ENCODE measurements at places on chromosomes 6 and 20. TPM values are rescaled to one million over a fixed set of nuclear protein-coding genes. Genes with fewer than 3 reads are reported as not detected.
A peak's percentile ranks its signal among the peaks of the same experiment; 100 is the strongest.

Gene SPDEF
- total RNA-seq = not detected

Gene GPLD1
- 0.97 TPM for total RNA-seq

Gene SMIM8
- total RNA-seq = 2.0 TPM

GRCh38 chr20:9363673-9364072 lies 150.7 kb upstream of the LAMP5 start:
- no peak overlapping the region for H3K27ac ChIP-seq
- no peak overlapping the region for H3K4me3 ChIP-seq
- H3K36me3 ChIP-seq = no peaks in the 10 kb centered on the region

DNA sequence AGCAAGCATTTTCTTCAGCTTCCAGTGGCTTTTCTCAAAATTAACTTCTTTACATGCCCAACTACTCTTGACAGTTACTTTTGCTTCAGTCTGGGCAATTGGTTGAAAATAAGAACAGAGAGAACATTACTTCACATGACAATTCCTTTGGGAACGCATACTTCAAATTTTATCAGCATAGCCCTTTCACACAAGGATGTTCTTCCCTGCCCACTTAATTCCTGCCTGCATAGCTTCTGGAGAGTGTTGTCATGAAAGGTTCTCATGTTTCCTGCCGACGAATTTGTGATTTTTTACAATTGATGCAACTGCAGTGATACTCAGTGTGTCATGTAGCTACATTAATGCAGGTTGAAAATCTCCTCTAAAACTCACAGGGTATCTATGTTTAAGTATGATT lies 22.0 kb upstream of the SNRNP48 start:
- no peaks in the 10 kb centered on the region for H3K27me3 ChIP-seq
- peak overlapping the region; percentile 78 for H3K27ac ChIP-seq
- peaks cover 77% of the 10 kb centered on the region for H3K36me3 ChIP-seq
- H3K4me3 ChIP-seq = no peak overlapping the region
- peaks cover 39% of the 10 kb centered on the region for H3K4me1 ChIP-seq

GRCh38 chr6:53979468-53980067 lies 131.7 kb upstream of the MLIP start:
- H3K36me3 ChIP-seq = no peaks in the 10 kb centered on the region
- no peaks in the 10 kb centered on the region for H3K27me3 ChIP-seq
- H3K4me1 ChIP-seq = peaks cover 26% of the 10 kb centered on the region
- peak; percentile 58 for DNase-seq
- H3K4me3 ChIP-seq = no peak overlapping the region

DNA sequence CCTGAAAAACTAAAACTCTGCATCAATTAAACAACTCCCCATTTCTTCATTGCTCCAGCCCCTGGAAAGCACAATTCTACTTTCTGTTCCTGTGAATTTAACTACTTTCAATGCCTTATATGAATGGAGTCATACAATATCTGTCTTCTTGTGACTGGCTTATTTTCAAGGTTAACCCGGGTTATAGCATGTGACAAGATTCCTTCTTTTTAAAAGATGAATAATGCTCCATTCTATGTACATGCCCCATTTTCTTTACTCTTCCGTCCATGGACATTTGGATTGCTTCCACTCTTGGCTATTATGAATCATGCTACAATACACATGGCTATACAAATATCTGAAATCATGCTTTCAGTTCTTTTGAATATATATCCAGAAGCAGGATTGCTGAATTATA lies 334.9 kb upstream of the ID4 start:
- no peaks in the 10 kb centered on the region for H3K36me3 ChIP-seq
- DNase-seq = no peak
- H3K4me1 ChIP-seq = no peaks in the 10 kb centered on the region

DNA sequence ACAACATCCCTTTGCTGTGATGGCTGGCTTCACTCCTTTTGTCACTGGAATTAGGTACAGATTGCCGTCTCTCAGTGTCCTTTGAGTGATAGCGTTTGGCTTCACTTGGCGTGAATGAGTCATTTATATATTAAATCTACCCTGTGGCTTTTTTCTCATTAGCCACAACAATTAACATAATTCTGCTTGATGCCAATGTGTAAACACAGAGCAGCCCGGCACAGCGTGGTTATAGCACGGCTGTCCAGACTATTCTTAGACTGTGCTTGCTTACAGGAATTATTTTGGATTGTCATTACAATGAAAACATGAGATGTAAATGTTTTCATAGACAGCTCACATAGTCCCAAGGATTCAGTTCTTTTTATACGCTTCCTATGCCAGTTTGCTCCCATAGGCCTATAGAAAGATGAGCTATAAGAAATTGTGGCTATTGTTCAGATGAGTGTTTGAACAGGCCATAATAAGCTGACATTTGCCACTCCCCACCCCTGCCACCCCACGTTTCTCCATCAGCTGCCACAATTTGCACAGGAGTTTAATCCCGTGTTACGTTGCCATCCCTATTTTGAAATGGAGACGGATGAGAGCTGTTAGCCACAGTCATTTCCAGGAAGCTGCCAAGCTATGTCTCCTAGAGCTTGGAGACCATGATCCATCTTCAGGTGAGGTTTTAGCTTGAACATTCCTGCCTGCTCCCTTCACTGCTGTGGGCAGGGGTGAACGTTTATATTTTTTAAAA lies 65.9 kb downstream of the PPP1R14C start:
- H3K27me3 ChIP-seq = no peaks in the 10 kb centered on the region
- H3K27ac ChIP-seq = no peak overlapping the region
- H3K36me3 ChIP-seq = no peaks in the 10 kb centered on the region
- peaks cover 18% of the 10 kb centered on the region for H3K4me1 ChIP-seq
- no peak overlapping the region for H3K4me3 ChIP-seq
- peak; percentile 34 for DNase-seq

GRCh38 chr20:38751360-38751976 lies 3.2 kb downstream of the ACTR5 start:
- H3K4me1 ChIP-seq = peaks cover 6% of the 10 kb centered on the region
- H3K27me3 ChIP-seq = no peaks in the 10 kb centered on the region
- DNase-seq = peak; percentile 64
- H3K36me3 ChIP-seq = peaks cover 20% of the 10 kb centered on the region
- H3K4me3 ChIP-seq = no peak overlapping the region
- no peak overlapping the region for H3K27ac ChIP-seq

DNA sequence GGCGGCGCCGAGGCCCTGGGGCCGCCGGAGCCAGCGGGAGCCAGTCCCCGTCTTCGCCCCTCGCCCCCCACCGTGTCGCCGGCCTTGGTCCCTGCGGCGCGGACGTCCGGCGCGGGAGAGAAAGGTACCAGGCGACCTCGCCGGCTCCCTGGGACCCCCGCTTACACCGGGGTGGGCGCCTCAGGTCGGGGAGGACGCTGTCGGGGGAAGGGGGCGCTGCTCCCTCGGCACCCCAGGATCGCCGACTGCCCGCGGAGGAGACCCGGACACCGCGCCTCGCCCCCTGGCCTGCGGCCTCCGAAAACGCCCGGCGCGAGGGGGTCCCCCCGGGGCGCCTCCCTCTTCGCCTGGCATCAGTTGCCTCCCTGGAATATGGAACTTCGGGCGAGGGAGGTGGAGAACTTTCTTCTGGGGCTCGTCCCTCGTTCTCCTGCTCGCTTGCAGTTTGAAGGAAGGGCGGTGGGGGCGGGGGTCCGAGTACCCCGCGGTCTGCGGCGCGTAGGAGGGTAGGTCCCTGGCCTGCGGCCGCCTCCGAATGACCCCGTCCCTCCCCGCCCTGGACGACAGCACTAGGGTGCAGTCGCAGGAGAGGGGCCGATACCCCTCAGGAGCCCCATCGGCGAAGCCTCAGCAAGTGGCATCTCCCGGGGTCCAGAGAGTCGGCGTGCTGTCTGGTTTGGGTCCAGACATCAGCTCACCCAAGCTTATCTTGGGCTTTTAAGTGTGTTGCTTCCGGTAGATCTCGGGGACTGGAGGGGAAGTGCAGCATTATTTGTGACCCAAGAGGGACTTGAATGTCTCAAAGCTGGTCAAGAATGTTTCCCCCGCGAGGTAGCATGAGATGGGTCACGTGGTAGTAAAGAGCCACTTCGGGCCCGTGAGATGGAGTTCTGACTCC lies 549 bp downstream of the ANKRD6 start:
- H3K4me3 ChIP-seq = peak overlapping the region; percentile 66
- DNase-seq = peak; percentile 20
- no peaks in the 10 kb centered on the region for H3K36me3 ChIP-seq
- H3K27me3 ChIP-seq = peaks cover 36% of the 10 kb centered on the region

GRCh38 chr6:71258078-71258866 lies 30.3 kb upstream of the OGFRL1 start:
- no peaks in the 10 kb centered on the region for H3K36me3 ChIP-seq
- no peak overlapping the region for H3K4me3 ChIP-seq
- H3K4me1 ChIP-seq = no peaks in the 10 kb centered on the region
- peak; percentile 64 for DNase-seq
- no peaks in the 10 kb centered on the region for H3K27me3 ChIP-seq

- H3K27me3 ChIP-seq = no peaks in the 10 kb centered on the region
- H3K4me1 ChIP-seq = peaks cover 30% of the 10 kb centered on the region
- DNase-seq = no peak
- no peak overlapping the region for H3K4me3 ChIP-seq
- no peaks in the 10 kb centered on the region for H3K36me3 ChIP-seq
Measured at GRCh38 chr6:136783495-136784270, 8.6 kb downstream of the MAP3K5 start.

DNA sequence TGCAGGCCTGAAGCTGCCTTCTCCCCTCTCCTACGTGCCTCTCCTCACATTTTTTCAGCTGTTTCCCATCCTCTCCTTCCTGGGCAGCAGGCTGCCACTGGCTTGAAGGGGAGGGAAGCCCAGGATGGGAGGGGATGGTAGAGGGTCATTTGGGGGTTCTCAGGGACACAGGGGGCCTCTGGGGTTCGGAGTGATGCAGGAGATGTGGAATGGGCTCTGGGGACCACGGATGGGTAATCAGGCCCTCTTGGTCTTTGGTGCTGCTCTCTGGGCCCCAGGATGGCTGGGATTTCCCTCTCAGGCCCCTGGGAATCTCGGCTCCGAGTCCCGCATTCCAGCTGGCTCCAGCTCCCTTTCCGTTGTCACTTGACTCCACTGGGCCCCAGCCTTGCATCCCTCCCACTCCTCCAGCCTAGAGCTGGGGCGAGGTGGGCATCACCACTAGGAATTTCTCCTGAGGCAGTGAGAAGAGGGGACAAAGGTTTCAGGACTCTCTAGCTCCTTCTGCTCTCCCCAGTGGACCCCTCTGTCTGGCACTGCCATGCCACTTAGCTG lies 2.0 kb upstream of the DDR1 start:
- no peaks in the 10 kb centered on the region for H3K27me3 ChIP-seq
- no peak overlapping the region for H3K27ac ChIP-seq
- H3K36me3 ChIP-seq = no peaks in the 10 kb centered on the region
- peaks cover 21% of the 10 kb centered on the region for H3K4me1 ChIP-seq
- no peak overlapping the region for H3K4me3 ChIP-seq

DNA sequence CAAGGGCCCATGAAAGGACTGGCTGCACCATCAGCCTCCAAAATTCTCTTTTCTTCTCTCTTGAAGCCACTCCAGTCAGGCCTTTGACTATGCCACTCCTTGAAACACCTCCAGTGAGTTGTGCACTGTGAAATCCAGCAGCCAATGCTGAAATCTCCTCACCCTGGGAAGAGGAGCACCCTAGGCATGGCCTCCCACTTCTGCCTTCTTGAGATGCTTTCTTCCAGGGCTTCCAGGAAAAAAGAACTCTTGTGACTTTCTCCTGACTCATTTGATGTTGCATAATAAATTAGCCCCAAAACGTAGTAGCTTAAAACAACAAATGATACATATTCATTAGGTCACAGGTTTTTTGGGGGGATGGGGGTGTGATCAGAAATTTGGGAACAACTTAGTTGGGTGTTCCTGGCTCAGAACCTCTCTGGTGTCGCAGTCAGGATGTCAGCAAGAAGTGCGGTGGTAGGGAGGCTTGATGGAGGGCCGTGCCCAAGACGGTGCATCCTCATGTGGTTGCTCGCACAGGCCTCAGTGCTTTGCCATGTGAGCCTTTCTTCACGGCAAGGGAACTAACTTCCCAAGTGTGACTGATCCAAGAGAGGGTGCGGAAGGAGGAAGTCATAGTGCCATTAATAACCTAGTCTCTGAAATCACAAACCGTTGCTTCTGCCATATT lies 12.1 kb downstream of the NCR2 start:
- H3K36me3 ChIP-seq = no peaks in the 10 kb centered on the region
- no peak overlapping the region for H3K4me3 ChIP-seq
- DNase-seq = peak; percentile 25
- H3K27me3 ChIP-seq = peaks cover 22% of the 10 kb centered on the region
- H3K27ac ChIP-seq = no peak overlapping the region

DNA sequence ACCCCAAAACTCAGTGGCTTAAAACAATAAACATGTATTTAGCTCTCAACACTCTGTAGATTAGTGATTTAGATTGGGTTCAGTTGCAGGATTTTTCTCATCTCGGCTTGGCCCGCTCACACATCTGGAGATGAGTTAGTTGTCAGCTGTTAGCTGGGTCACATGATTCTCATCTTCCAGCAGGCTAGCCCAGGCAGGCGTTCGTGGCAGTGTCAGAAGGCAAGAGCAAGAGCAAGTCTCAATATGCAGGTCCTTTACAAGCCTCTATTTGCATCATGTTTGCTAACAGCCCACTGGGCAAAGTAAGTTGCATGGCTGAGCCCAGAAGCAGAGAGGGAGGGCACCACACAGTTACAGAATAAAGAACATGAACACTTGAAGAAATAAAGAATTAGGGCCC lies 83.6 kb upstream of the MYLIP start:
- DNase-seq = no peak
- H3K36me3 ChIP-seq = no peaks in the 10 kb centered on the region
- no peak overlapping the region for H3K27ac ChIP-seq
- no peaks in the 10 kb centered on the region for H3K4me1 ChIP-seq
- peaks cover 4% of the 10 kb centered on the region for H3K27me3 ChIP-seq
- no peak overlapping the region for H3K4me3 ChIP-seq

- no peaks in the 10 kb centered on the region for H3K36me3 ChIP-seq
- H3K4me3 ChIP-seq = no peak overlapping the region
- H3K27ac ChIP-seq = no peak overlapping the region
- no peaks in the 10 kb centered on the region for H3K4me1 ChIP-seq
- no peaks in the 10 kb centered on the region for H3K27me3 ChIP-seq
Measured at GRCh38 chr6:52736145-52736544, 27.1 kb downstream of the GSTA2 start.

Measured in GM23248 (cell line).